ENCODE measurements at places on chromosomes 13 and 19.

GRCh38 chr13:39577203-39577602 is 25.8 kb downstream of the LHFPL6 start:
- no peak for DNase-seq

DNA sequence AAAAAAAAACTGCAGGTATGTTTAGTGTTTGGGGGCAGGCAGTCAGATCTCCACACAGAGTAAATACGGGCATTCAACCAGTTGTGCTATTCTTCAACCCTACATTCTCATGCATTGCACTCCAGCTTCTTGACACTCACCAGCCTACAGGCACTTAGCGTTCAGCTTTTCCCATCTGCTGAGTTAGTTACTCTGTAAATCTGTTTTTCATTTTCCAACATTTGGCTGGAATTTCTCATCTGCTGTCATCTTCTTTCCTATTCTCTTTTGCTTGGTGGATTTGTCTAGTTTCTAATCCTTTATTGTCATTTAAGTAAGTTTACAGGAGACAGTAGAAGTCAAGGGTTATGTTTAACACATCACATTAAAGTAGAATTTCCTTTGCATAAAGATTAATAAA is 1318.9 kb downstream of the OLFM4 start:
- DNase-seq: no peak

DNA sequence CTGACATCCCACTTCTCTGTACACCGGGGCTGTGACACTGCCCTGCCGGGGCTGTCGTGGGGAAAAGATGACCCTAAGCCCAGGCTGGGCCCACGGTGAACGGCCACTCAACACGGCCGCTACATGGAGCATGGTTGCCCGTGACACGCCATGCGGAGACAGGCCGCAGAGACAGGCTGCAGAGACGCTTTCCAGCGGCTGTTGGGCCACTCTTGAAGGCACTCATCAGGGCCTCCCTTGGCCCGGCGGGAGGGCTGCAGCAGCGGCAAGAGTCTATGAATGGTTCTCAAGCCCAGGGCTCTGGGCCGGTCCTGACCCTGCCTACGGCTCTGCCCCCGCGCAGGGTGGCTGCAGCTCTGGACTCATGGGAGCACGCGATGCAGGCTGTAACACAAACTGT is 22.1 kb downstream of the ADPRHL1 start:
- DNase-seq: no peak

- no peak for DNase-seq
Observed at GRCh38 chr19:16527334-16527935, 14.8 kb downstream of the CHERP start.
